ENCODE measurements at places on chromosomes 16 and 17. TPM values are rescaled to one million over a fixed set of nuclear protein-coding genes. Genes with fewer than 3 reads are reported as not detected.

CD300E gene
- not detected for total RNA-seq

TMIGD1 gene
- total RNA-seq = not detected

MGAT5B gene
- 0.72 TPM for total RNA-seq

SPPL2C gene
- not detected for total RNA-seq

ARHGAP44 gene
- 0.30 TPM for total RNA-seq

HBA2 gene
- total RNA-seq = not detected

DPEP1 gene
- not detected for total RNA-seq

ARHGAP23 gene
- total RNA-seq = 0.63 TPM

SLC38A8 gene
- total RNA-seq = not detected

SPNS3 gene
- 10.1 TPM for total RNA-seq

KCNH4 gene
- 0.10 TPM for total RNA-seq

HLF gene
- 0.30 TPM for total RNA-seq

SLC47A2 gene
- not detected for total RNA-seq

C17orf107 gene
- 0.48 TPM for total RNA-seq

SLC5A10 gene
- total RNA-seq = not detected

SLC22A31 gene
- 1.5 TPM for total RNA-seq

TMEM235 gene
- total RNA-seq = not detected

PLCG2 gene
- 3.1 TPM for total RNA-seq

HEATR9 gene
- 0.22 TPM for total RNA-seq

PABPN1L gene
- not detected for total RNA-seq

LCMT1 gene
- 42.3 TPM for total RNA-seq

KRT28 gene
- total RNA-seq = not detected

POLDIP2 gene
- total RNA-seq = 48.9 TPM

TBKBP1 gene
- total RNA-seq = 7.6 TPM

CEP295NL gene
- total RNA-seq = not detected

SOX15 gene
- total RNA-seq = 0.17 TPM

PRR35 gene
- total RNA-seq = not detected

EPX gene
- total RNA-seq = not detected

TNFRSF13B gene
- total RNA-seq = not detected

DRG2 gene
- 46.6 TPM for total RNA-seq

RAC3 gene
- 6.2 TPM for total RNA-seq

TPSAB1 gene
- total RNA-seq = not detected

FMNL1 gene
- 380 TPM for total RNA-seq

ADAM11 gene
- 0.46 TPM for total RNA-seq

CDH13 gene
- not detected for total RNA-seq

CCL18 gene
- total RNA-seq = not detected

CLDN7 gene
- total RNA-seq = 0.76 TPM

TSPAN10 gene
- 0.48 TPM for total RNA-seq

HSD3B7 gene
- 3.6 TPM for total RNA-seq

CCDC40 gene
- not detected for total RNA-seq

CCDC154 gene
- total RNA-seq = 3.7 TPM

RAB11FIP4 gene
- total RNA-seq = 41.9 TPM

PRSS8 gene
- not detected for total RNA-seq

CRYM gene
- not detected for total RNA-seq

NSRP1 gene
- total RNA-seq = 22.8 TPM

ZNF469 gene
- total RNA-seq = 0.35 TPM

CAMKK1 gene
- 4.6 TPM for total RNA-seq

YBX2 gene
- 0.67 TPM for total RNA-seq

FOXF1 gene
- not detected for total RNA-seq

SLC2A4 gene
- total RNA-seq = not detected

DRC3 gene
- total RNA-seq = not detected

IRX6 gene
- total RNA-seq = not detected

SLC12A3 gene
- total RNA-seq = not detected

LGALS9 gene
- 139 TPM for total RNA-seq

XAF1 gene
- total RNA-seq = 163 TPM

SERPINF2 gene
- 0.28 TPM for total RNA-seq

KRTAP4-9 gene
- not detected for total RNA-seq

LGALS9B gene
- total RNA-seq = not detected

C1QL1 gene
- 1.1 TPM for total RNA-seq
